CD4-positive, alpha-beta T cell treated with Interleukin-6 at 100 ng/mL for 8 hours (primary cell): ENCODE measurements at places on chromosomes 1 and 21.

GRCh38 chr1:10903821-10904220 is 107.4 kb upstream of the CASZ1 start:
- peak; percentile 40 for DNase-seq

DNA sequence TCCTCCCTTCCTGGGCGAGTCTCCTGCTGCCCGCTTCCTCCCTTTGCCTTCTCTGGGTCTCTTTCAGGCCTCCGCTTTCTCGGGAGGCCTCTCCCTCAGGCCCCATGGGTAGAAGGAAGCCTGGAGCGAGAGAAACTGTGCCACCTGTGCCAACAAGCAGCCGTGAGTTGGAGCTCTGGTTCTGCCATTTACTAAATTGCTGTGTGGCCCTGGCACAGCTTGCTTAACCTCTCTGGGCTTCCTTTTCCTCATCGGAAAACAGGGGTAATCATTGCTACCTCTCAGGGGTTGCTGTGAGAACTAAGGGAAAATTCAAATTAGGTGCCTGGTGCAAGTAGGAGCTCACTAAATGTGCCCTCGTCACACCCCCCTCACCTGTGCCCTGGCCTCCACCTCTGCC is 80.4 kb downstream of the PAX7 start:
- no peak for DNase-seq

DNA sequence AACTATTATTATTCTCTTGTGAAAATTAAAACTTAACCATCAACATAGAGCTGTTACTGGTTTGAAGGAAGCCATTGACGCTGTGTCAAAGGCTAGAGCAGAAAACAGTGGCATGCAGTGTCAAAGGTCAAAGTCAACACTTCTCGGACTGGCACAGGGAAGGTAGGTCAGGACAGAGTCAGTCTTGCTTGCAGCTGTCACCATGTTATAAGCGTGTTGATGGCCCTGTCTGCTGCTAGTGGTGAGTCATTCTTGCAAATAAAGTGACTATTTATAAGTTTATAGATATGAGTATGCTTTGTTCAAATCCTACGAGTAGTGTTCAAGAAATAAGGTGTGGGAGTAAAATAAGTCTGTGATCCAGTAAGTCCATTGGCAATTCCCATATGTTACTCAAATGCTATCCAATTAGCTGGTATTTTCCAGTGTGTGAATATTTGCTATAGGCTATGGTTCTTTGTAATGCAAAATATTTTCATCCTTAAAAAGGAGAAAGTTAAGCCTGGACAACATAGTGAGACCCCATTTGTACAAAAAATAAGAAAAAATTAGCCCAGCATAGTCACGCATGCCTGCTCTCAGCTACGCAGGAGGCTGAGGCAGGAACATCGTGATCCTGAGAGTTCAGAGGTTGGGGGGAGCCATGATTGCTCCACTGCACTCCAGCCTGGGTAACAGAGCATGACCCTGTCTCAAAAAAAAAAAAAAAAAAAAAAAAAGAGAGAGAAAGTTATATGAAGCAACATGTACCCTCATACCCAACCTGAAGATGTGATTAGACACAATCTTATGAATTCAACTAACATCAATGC is 26.3 kb upstream of the TINAGL1 start:
- no peak for DNase-seq

- no peak for DNase-seq
Measured at GRCh38 chr1:161511018-161511755, 5.9 kb downstream of the FCGR2A start.

- DNase-seq, result no peak
Measured at GRCh38 chr1:155977690-155978324, 540 bp downstream of the ARHGEF2 start.

- peak; percentile 30 for DNase-seq
Measured at GRCh38 chr1:53294567-53294966, 33.3 kb downstream of the LRP8 start.

- DNase-seq, result no peak
Measured at GRCh38 chr1:24904731-24905354, 25.2 kb downstream of the RUNX3 start.

- no peak for DNase-seq
Measured at GRCh38 chr1:228923973-228924686, 188.9 kb downstream of the RHOU start.

DNA sequence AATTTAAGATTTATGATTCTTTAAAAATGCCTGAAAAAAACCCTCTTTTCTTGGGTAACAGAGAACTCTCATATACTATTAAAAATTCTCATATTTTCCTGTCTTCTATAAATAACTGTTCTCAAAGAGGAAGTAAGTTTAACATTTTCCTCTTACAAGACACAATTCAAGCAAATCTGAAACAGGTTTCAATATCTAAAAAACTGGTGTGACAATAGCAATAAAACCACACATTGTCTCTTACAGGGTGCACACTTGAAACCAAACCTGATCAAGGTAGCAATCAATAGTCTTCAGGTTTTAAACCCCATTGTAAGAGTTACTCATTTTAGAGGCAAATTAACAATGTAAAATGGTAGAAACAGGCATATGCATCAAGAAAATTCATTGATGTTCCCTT is 28.0 kb downstream of the FUBP1 start:
- DNase-seq, result no peak
